NCI-H2227 treated with DMSO at 0.1 percent for 48 hours (cell line): ENCODE measurements at places on chromosomes 5 and 9.
A peak's percentile ranks its signal among the peaks of the same experiment; 100 is the strongest.

- DNase-seq: no peak
These were observed 64.3 kb upstream of the BOD1 start for GRCh38 chr5:173680660-173681242.

DNA sequence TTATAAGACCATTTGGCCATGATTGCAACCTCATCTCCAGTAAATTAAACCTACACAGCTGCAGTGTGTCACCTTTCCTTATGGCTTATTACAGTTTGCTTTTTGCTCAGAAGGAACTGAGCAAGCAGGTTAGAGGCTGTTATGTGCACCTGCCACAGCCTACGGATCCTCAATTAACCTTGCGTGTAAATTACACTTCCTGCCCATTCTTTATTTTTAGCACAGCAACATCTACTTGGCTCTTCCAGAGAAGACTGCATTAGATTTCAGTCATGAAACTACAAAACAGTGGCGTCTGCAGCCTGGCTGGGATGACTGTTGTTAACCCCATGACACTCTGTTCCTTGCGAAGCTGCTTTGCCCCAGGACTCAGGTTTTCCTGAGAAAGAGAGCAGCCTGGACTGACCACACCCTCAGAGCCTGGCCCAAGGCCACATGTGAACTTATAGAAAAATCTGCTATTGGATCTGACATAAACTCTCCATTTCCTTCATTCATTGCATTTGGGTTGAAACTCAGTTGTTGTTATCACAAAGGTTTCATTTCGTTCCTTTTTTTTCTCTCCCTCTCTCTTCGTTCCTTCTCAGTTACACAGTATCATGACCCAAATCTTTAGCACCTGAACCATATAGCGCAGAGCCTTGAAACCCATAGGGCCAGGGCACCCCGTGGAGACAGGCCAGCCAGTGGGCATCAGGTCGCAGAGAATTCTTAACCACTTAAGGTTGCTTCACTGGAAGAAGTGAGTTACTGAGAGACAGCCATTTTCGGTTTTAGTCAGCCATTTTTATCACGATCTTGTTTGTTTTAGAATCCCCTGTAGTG is 138.6 kb downstream of the PALM2AKAP2 start:
- DNase-seq: peak; percentile 33

DNA sequence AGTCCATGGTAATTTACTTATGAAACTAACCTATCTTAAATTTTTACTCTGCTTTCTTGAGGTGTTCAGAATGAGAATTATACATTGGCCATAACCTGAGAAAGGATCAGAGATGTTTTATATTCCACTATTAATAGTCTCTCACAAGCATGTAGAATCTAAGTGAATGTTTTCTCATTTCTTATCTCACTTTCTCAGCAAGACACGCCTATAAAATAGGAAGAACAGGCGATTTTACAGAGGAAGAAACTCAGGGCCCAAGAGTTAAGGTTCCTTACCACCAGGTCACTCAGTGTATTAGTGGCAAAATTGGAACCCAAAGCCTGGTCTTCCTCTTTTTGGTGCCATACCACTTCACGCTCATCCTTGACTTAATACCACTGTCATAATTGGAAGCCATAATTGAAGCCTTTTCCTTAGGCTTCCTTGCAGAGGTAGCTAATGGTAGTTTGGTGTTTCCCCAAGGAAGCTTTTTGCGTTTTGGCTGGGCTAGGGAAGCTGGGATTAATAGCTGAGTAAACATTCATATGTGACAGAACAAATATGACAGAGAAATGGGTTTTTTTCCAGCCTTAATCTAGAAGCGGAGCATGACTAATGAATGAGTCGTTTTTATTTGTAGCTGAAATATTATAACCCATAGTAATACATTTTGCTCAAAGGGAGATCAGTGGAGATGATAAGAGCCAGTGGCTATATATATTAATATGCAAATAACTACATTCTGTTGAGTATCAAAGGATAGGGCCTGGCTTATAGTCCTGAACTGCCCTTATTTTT is 16.9 kb downstream of the HMGXB3 start:
- no peak for DNase-seq

DNA sequence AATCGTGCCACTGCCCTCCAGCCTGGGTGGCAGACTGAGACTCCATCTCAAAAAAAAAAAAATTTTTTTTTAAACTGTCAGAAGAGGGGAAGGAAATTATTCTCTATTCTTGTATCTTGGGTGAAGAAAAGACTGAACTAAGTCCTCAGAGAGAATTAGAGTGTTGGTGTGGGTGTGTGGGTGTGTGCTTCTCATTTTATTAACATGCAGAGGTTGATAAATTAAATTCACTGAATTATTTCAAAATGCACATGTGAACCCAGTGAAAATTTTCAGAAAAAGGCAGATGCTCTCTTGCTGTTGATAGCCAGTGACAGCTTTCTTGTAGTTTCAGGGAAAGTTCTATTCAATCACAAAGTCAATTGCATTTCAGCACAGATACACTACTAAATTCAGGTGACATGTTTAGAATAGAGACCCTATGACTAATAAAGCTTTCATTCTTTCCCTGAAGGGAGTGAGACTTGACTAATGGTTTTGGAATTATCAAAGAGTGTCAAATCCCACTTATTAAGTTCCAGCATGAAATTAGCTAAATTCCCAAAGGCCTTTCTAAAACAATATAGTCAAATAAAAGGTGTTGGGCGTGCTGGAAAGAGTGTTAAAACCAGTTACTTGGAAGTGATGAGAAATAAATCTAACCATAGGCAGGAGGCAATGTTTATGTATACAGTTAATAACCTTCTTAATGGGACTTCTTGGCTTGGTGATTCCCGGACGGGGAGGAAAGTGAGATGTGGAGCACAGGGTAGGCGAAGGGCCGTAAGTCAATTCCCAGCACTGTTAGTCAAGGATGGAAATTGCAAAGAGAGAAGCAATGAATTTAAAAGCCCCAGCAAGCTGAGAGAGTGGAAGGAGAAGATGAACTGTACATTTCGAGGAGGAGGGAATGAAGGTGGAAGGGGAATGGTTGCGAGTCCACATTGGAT is 103.2 kb upstream of the SPATA31D4 start:
- DNase-seq: no peak

- DNase-seq: no peak
These were observed 44.4 kb downstream of the RAD50 start for GRCh38 chr5:132601071-132601728.

GRCh38 chr5:514673-515072 is 9.6 kb downstream of the SLC9A3 start:
- no peak for DNase-seq

DNA sequence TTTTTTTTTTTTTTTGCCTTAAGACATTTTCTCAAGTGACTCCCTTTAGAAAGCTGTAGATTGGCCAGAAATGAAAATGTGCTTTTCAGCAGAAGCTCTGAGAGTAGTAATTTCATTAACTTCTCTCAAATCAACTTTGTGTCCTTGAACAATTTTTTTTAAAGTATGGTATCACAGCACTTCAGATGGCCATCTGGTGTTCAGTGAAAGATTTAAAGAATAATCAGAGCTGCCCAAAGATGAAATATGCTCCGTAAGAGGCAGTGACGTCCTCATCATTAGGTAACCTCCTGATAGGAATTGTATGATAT is 43.0 kb upstream of the PCAT7 start:
- DNase-seq: no peak

GRCh38 chr9:114016629-114017423 is 61.3 kb downstream of the AMBP start:
- no peak for DNase-seq

GRCh38 chr5:165149431-165149830 is 1644.0 kb downstream of the MAT2B start:
- DNase-seq: no peak

- no peak for DNase-seq
These were observed 213.4 kb upstream of the ADAMTSL1 start for GRCh38 chr9:18260521-18260920.

DNA sequence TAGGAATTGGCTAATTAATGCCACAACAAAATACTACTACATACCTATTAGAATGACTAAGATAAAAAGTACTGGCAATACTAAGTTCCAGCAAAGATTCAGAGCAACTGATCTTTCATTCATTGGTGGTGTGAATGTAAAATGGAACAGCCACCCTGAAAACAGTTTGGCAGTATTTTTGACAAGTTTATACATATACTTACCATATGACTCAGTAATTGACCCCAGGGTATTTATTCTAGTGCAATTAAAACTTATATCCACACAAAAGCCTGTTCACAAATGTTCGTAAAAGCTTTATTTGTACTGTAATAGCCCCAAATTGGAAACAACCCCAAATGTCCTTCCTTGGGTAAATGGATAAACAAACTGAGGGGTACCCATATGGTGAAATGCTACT is 270.8 kb upstream of the ACTBL2 start:
- no peak for DNase-seq

- no peak for DNase-seq
These were observed 120.7 kb downstream of the NR2F1-AS1 start for GRCh38 chr5:93460286-93460685.
